ENCODE measurements at places on chromosomes 7 and 10. TPM values are rescaled to one million over a fixed set of nuclear protein-coding genes. Genes with fewer than 3 reads are reported as not detected.
A peak's percentile ranks its signal among the peaks of the same experiment; 100 is the strongest.

OR2A12 gene
- not detected for total RNA-seq

SPAG6 gene
- not detected for total RNA-seq

GRCh38 chr7:114081606-114082425, 163.0 kb upstream of the PPP1R3A start:
- H3K4me1 ChIP-seq = no peaks in the 10 kb centered on the region
- H3K36me3 ChIP-seq = no peaks in the 10 kb centered on the region
- peak; percentile 57 for DNase-seq
- no peaks in the 10 kb centered on the region for H3K27me3 ChIP-seq
- H3K27ac ChIP-seq = no peak overlapping the region

GRCh38 chr7:505171-505570, 14.5 kb downstream of the PDGFA start:
- H3K36me3 ChIP-seq = no peaks in the 10 kb centered on the region
- H3K27me3 ChIP-seq = no peaks in the 10 kb centered on the region
- H3K4me3 ChIP-seq = no peak overlapping the region
- H3K27ac ChIP-seq = no peak overlapping the region

GRCh38 chr7:120554960-120555571, 282.1 kb downstream of the KCND2 start:
- no peaks in the 10 kb centered on the region for H3K4me1 ChIP-seq
- no peaks in the 10 kb centered on the region for H3K27me3 ChIP-seq
- no peak overlapping the region for H3K4me3 ChIP-seq
- peak; percentile 81 for DNase-seq

GRCh38 chr10:86331861-86332260, 34.7 kb downstream of the GRID1 start:
- H3K4me1 ChIP-seq = no peaks in the 10 kb centered on the region
- DNase-seq = no peak
- H3K27ac ChIP-seq = no peak overlapping the region
- no peak overlapping the region for H3K4me3 ChIP-seq

GRCh38 chr7:111126987-111127386, 36.1 kb downstream of the LRRN3 start:
- H3K4me1 ChIP-seq = no peaks in the 10 kb centered on the region
- DNase-seq = no peak
- H3K27ac ChIP-seq = no peak overlapping the region
- H3K4me3 ChIP-seq = no peak overlapping the region

- H3K4me1 ChIP-seq = no peaks in the 10 kb centered on the region
- no peak overlapping the region for H3K27ac ChIP-seq
- H3K27me3 ChIP-seq = no peaks in the 10 kb centered on the region
- peak; percentile 83 for DNase-seq
These were observed 284.3 kb downstream of the SORCS3 start for GRCh38 chr10:104925232-104925851.

GRCh38 chr7:12583176-12583575, 12.7 kb downstream of the SCIN start:
- no peaks in the 10 kb centered on the region for H3K4me1 ChIP-seq
- no peaks in the 10 kb centered on the region for H3K36me3 ChIP-seq
- no peak overlapping the region for H3K27ac ChIP-seq

GRCh38 chr10:101014230-101014884, 14.7 kb downstream of the LZTS2 start:
- H3K27ac ChIP-seq = peak overlapping the region; percentile 92
- peak; percentile 91 for DNase-seq
- peaks cover 64% of the 10 kb centered on the region for H3K4me1 ChIP-seq
- no peaks in the 10 kb centered on the region for H3K36me3 ChIP-seq

DNA sequence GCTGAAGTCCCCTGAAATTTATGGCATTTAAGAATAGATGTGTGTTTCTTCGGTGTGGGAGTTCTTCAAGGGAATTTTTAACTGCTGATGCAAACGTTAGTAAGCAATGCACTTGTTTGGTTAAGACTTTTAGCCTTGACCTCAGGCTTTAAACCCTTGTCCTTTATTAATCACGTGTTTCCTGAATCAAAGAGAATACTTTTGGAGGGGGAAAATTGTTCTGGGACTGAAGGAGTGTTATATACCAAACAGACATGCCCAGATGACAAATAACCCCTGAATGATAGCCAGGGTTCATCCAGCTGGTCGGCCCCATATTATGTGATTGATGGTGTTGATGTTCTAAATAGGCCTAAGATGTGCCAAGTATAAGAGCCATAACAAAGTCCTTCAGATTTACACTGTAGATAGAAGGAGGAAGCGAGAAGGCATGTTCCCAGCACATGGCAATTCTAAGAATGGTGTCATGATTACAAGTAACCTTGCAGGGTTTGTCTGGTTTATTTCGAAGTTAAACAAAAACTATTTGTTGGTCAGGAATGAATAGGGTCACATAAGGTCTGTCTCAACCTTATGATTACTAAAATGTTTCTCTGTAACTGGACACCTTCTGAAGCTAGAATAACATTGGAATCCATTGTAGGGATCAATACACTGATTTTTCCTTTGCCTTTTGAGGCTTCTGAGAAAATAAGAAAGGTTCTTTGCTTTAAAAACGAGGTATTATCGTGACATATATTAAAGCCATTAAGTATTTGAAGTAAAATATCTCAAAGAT, 124.2 kb upstream of the SEM1 start:
- H3K4me1 ChIP-seq = no peaks in the 10 kb centered on the region
- H3K27ac ChIP-seq = no peak overlapping the region
- H3K4me3 ChIP-seq = no peak overlapping the region
- no peaks in the 10 kb centered on the region for H3K36me3 ChIP-seq
- DNase-seq = peak; percentile 23

GRCh38 chr7:121730869-121731268, 142.1 kb upstream of the PTPRZ1 start:
- no peaks in the 10 kb centered on the region for H3K36me3 ChIP-seq
- no peak for DNase-seq
- no peaks in the 10 kb centered on the region for H3K27me3 ChIP-seq
- no peak overlapping the region for H3K4me3 ChIP-seq

GRCh38 chr10:122019414-122019975, 30.5 kb downstream of the TACC2 start:
- H3K36me3 ChIP-seq = no peaks in the 10 kb centered on the region
- H3K27ac ChIP-seq = no peak overlapping the region
- H3K4me3 ChIP-seq = no peak overlapping the region
- H3K4me1 ChIP-seq = no peaks in the 10 kb centered on the region
